ENCODE measurements at places on chromosomes 1 and 21. TPM values are rescaled to one million over a fixed set of nuclear protein-coding genes. Genes with fewer than 3 reads are reported as not detected.

DNA sequence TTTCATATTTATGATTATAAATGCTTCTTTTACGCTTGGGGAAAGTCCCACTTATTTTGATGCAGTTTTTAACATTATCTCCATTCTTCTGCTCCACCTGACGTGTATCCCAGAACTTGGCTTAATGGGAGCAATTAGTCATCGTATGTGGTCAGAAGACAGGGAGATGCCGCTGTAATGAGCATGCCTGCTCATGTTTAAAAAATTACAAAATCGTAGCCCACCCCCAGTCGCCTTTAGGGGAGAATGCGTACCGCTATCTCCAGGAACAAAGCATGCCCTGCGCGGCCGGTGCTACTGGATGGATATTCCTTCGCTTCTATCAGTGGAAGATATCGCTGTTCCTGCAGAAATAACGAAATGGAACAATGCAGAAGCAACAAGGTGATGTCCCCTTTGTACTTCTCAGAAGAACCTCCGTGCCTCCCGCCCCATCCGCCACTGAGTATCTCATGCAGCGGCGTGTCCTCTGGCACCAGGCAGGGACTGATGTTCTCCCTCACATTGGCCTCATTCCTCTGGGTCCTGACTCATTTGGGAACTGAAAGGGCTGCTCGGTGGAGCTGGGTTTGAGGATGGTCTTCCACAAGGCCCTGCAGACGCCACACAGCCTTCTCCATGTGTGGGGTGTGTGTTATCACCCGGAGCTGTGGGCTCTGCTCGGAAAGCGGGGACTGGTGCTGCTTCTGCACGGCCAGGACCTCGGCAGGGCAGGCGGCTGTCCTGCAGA lies 116.3 kb upstream of the COL6A1 start:
- DNase-seq, result no peak

DNA sequence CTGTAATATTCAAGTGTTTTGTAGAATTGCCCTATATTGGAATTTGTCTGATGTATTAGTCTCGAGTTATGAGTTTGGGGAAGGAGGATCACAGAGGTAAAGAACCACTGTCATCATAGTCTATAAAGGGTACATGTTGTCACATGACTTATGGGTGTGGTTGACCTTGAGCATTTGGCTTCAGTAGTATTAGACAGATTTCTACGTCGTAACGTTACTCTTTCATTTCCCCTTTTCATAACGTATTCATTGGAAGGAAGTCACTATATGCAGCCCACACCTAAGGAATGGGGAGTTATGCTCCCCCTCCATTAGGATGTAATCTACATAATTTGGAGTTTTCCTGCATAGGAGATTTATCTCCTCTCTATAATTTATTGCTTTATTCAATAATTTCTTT lies 110.1 kb upstream of the VAV3 start:
- no peak for DNase-seq

GRCh38 chr21:15221799-15222386 lies 157.1 kb upstream of the NRIP1 start:
- DNase-seq, result no peak

GRCh38 chr21:40603774-40604173 lies 243.2 kb downstream of the DSCAM start:
- no peak for DNase-seq

Gene FCER1A
- 0.94 TPM for total RNA-seq

Gene NMNAT2
- total RNA-seq, result 2.1 TPM

Gene ASCL5
- total RNA-seq, result not detected

Gene SPRR3
- total RNA-seq, result not detected
